ENCODE measurements at places on chromosomes 1 and 21.

GRCh38 chr1:70427976-70428375 lies 16.9 kb downstream of the CTH start:
- DNase-seq, result no peak

- no peak for DNase-seq
These were observed 14.4 kb upstream of the MAGI3 start for GRCh38 chr1:113375878-113376277.

GRCh38 chr1:110265186-110265585 lies 55.1 kb downstream of the KCNC4 start:
- no peak for DNase-seq

- DNase-seq, result no peak
These were observed 39.1 kb upstream of the KCNK2 start for GRCh38 chr1:215043401-215043800.

DNA sequence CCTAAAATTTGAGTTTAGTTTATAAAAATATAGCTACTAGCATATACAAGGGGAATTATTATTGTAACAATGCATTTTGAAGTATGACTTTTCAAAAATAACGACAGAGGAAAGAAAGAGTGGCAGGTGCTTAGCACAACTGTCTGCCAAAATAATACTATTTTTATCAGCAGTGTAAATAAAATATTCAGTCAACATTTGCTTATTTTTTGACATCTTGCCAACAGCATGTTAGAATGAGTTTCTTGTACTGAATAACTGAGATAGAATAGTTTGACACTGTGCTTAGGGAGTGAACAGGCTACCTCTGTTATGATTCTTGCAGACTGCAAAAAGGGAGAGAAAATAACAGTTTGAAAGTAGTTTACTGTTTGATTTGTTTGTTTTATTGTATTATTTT lies 909.8 kb downstream of the BRINP3 start:
- no peak for DNase-seq

DNA sequence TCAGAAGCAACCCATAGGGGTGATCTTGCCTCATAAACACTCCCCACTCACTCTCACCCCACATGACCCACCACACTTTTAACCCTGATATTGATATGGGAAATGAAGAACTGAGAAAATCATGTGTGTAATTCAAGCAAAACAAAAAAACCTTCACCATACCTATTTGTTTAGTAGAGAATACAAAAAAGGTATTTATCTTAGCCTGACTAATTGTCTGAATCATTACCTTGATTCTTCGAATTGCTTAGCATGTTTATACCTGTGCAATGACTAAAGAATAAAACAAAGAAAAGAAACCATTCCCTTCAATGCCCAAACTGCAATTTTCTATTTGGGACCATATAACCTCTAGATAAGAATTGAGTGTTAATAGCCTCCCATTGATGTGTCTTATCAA lies 1.8 kb downstream of the CLDN17 start:
- no peak for DNase-seq

DNA sequence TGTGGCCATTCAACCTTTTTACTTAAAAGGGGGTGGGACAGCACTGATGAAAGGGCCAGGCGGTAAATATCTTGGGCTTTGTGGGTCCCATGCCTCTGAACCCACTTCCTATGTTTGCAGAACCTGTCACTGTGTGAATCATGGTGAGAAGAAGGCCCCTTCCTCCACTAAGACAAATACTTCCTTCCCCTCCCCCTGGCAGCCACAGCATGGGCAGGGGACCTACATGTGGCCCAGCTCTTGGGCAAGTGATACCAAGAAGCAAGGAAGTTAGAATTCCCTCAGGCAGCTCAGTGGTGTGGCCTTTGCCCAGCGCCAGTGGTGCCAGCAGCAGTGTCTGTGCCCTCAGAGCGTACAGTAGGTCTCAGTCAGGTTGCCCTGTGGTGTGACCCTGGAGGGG lies 168.6 kb downstream of the TRIM33 start:
- peak; percentile 27 for DNase-seq

DNA sequence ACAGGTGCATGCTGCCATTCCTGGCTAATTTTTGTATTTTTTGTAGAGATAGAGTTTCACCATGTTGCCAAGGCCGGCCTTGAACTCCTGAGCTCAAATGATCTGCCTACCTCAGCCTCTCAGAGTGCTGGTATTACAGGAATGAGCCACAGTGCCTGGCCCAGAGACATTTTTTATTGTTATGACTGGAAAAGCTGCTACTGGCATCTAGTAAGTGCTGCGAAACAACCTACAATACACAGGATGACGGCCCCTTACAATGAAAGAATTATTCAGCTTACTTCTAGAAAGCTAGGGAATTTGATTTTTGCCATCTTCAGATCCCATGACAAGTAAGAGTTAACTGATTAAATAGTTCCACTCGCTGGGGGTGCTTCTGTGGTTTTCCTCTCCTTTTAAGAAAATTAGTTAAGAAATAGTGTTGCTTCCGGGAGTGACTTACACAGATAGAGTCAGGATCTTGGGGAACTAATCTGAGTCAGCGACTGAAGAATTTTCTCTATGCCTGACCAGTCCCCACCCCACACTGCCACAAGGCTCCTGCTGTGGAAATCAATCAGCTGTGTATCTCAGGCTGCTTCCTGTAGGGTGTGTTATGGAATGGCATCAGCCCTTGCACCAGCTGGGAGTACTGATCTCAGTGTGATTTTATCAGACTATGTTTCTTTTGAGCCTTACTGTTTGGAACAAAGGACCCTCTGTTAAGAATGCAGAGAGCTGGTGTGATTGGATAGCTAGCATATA lies 93.0 kb upstream of the BMP8A start:
- no peak for DNase-seq

DNA sequence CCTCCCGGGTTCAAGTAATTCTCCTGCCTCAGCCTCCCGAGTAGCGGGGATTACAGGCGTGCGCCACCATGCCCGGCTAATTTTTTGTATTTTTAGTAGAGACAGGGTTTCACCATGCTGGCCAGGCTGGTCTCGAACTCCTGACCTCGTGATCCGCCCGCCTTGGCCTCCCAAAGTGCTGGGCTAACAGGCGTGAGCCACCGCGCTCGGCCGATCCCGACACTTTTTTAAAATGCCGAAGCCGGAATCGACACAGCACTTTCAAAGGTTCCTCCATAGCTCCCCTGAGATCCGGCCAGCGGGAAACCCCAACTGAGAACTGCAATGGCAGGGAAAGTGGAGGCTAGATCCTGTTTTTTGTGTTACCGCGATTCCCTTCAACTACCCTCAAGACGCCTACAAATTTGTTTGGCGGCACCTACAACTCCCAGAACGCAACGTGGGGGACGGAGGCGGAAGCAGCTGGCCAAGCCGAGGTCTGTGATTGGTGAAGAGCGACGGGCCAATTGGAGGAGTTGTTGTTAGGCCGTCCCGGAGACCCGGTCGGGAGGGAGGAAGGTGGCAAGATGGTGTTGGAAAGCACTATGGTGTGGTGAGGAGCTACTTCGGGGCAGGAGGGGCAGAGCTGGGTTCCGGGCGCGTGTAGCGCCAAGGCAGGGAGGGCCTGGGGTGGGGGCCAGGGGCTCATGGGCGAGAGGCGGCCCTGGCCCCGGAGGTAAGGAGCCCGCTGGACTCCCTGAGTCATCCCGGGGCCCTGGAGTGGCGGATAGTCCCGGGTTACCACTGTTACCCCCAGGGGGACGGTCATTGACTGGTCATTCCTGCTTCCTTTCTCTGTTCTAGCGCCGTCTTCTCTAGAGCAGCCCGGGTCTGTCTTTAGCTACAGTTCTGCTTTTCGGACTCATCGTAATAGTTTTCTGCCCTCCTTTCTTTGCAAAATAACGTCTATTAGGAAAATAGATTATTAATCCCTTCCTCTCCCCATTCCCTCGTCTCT lies at the start of gene PSMD4:
TSS of gene PSMD4 (plus strand) at position 518 of the 997 bp plus-strand sequence. CDS start at position 567, 49 bp downstream.
- peak; percentile 77 for DNase-seq

GRCh38 chr1:160884579-160884978 lies 401 bp downstream of the ITLN1 start:
- DNase-seq, result no peak

DNA sequence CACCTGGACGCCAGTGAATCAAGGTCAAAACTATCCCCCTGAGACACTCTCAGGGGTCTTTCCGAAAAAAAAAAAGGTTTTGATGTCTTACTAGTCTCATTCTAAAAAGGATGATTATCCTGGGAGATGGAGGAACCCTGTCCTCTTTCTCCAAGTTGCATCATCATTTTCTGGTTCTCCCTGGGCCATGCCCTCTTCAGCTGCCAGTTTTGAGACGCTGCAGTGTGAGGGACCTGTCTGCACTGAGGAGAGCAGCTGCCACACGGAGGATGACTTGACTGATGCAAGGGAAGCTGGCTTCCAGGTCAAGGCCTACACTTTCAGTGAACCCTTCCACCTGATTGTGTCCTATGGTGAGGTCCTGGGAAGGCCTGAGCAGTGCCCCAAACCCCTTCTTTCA lies 3.5 kb downstream of the FCRLA start:
- no peak for DNase-seq

DNA sequence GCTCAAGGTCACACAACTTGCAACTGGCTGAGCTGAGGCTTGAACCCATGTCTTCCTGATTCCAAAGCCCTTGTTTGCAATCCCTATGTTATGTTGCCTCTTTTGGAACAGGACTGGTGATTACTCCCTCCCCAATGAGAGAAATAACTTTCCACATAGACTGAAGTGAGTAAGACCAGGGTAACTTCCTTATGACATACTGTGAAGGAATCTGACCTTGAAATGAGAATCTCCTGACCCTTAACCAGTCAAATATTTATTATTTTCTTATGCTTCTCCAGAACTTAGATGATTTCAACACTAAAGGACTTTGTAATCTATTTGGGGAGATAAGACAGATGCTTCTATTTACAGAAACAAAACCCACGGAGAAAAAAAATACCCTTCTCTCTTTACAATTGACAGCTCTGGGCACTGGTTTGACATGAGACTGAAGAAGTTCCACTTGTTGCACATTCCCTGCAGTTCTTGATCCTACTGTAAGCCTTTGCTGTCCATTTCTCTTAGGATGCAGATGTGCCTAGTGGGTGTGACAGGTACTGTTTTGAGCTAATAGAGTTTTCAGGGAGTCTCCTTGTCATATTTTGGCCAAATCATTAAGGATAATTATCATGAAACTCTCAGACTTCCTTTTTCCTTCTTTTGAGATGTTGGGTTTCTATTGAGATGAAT lies 3.9 kb upstream of the RPTN start:
- no peak for DNase-seq

DNA sequence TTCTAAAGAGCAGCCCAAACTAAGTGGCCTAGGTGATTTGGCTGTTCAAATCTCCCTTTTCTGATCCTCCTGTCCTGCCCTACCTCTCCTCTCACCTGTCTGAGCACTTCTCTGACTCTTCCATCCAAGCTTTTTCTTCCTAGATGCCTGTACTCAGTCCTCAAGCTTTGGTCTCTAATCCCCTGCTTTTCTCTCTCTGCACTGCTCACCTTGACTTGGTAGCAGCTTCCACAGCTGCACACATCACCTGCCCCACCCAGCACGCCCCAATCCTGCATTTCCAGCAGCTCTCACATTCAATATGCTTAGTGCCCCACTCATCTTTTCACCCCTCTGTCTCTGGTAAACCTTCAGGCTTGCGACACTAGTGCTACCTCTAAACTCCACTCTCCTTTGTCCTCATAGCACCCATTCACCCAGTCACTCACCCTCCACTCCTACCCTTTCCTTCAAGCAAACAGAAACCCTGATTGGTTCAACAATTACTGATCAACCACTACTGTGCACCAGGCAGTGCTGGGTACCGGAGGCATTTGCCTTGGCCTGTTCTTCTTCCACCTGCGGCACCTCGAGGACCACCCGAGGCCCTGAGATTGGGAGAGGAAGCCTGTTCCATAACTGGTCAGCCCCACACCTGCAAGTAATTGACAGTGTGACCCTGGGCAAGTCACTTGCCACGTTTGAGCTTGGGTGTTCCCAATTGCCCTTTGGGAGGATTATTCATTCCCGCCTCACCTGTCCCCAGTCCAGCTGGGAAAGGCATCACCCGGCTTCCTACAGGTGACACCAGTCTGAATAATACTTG lies 136.1 kb upstream of the EDN2 start:
- no peak for DNase-seq

DNA sequence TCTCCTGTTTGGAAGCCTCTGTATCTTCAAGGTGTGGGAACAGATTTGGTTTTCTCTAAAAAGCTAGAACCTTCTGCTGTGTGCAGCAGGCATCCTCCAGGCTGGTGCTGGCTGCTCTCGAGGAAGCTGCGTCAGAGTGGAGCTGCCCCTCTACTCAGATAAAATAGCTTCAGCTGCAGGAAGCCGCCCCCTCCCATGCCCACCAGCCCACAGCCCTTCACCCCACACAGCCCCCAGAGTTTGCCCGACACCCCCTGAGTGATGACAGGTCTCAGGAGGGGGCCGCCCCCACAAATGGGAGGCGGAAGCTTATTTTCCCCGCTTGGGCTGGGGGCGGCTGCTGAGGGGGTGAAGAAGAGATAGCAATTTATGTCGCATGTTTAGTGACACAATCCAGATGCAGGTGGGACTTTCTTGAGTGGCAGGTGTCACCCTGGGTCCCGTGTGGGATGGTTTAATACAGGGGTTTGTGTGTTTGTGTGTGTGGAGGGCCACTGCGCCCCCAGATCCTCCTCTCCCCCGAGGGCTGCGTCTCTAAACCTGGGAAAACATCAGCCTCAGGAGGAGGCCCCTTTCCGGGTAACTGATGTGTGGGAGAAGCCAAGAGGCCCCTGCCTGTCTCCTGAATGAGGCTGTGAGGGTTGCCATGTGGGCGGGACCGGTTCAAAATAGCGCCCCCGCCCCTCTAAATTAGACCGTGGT lies 55.4 kb downstream of the STUM start:
- no peak for DNase-seq

- no peak for DNase-seq
These were observed 34.1 kb upstream of the CNIH3 start for GRCh38 chr1:224582041-224582440.

GRCh38 chr1:156643778-156644092 lies 1.8 kb downstream of the BCAN start:
- DNase-seq, result no peak

DNA sequence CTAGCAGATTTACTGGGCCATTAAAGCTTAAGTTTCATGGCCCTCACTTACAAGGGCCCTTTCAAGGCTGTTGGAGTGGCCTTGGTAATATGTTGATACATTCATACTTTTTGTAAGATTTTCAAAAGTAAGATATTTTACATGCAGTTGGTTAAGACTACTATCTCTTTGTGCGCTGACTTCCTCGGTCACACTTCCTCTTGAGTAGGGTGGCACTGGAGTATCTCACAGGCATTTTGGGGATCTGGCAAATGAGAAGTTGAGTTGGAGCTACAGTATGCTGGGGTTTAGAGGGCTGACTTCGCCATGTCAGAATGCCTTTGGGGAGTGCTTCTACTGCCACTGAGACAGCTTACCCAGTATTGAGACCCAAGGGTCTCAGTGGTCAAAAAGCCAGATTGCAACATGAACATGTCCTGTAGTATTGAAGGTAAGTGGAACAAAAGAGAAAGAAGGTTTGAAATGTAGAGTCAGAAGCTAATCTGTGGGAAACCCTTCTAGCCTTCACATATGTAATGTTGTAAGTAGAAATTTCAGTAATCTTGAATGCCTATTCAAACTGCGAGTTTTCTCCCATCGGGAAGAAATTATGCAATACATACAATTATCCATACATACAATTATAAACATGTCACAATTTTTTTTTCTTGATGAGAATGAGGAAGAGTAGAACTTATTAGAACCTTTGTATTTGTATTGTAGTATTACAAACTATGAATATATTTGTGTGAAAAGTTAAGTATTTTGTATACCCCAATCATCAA lies 32.3 kb upstream of the RALGPS2 start:
- DNase-seq, result no peak

- no peak for DNase-seq
These were observed 28.1 kb downstream of the SERINC2 start for GRCh38 chr1:31441073-31441472.
